ENCODE measurements at places on chromosomes 5 and 9. TPM values are rescaled to one million over a fixed set of nuclear protein-coding genes. Genes with fewer than 3 reads are reported as not detected.

GRCh38 chr5:51185850-51186329 lies 197.4 kb upstream of the ISL1 start:
- DNase-seq, result no peak

GRCh38 chr5:108924457-108924961 lies 176.8 kb downstream of the FER start:
- DNase-seq, result no peak

Gene SEMA4D
- total RNA-seq, result 0.86 TPM

Gene MARCOL
- total RNA-seq, result not detected

DNA sequence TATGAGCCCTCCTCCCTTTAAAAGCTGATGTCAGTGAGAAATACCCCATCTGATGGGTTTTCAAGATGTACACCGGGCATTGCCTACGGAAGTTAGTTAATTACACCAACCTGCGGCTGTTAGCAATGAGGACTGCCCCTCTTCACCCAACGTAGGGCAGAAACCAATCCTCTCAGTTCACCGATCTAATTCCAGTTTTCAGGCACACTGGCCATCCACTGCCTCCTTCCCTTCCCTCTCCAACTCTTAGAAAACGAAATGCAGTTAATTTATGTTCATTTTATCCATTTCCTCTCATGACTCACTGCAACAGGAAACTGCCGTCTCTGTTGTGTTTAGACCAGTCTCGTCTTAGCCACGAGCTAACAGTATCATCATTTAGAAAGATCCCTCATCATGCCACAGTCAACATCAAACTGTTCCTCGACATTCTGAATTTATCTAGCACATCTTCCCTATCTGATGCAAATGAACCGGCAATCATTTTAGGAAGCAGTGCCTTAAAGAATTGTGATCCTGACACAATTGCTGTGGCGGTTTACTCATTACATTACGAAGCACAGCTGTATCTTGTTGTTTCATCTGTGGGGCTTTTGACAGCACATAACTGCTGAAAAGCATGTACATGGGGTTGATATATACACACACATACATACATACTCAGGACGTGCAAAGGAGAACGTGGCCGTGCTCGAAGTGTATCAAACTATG lies 168.6 kb downstream of the EFNA5 start:
- DNase-seq, result no peak

Gene TAS2R1
- total RNA-seq, result not detected

- DNase-seq, result no peak
These were observed 126.5 kb upstream of the PALM2AKAP2 start for GRCh38 chr9:109653470-109653869.

DNA sequence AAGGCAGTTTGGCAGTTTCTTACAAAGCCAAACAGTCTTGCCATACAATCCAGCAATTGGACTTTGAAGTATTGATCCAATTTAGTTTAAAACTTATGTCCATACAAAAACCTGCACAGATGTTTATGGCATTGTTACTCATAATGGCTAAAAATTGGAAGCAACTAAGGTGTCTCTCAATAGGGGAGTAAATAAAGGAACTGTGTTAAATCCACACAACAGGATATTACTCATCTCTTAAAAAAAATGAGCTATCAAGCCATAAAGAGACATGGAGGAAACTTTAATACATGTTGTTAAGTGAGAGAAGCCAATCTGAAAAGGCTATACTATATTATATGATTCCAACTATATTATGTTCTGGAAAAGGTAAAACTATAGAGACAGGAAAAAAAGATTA lies 313.6 kb upstream of the CD180 start:
- DNase-seq, result no peak

DNA sequence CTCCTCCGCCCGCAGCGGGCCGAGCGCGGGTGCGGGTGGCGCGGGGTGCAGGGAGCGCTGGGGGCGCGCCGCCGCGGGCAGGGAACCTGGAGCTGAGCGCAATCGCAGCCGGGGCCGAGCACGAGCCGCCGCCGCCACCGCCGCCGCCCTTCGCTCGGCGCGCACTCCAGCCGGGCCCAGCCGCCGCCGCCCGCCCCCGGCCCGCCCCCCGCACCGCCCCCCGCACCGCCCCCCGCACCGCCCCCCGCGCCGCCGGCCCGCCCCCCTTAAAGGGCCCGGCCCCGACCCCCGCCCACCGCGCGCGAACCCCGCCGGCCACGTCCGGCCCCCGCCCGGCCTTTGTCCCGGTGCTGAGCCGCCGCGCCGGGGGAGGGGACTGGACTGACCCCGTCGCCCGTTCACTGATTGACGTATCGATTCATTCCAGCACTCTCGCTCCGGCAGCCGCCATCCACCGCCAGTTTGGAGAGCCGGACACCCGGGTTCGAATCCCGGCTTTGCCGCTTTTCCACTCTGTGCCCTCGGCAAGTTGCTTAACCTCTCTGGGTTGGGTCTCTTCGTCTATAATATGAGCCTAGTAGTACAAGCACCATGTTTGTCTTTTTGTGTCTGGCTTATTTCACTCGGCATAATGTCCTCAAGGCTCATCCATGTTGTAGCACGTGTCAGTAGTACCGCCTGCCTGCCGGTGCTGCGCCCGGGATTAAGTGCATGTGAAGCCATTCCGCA lies at the start of gene SH3PXD2B:
TSS of gene SH3PXD2B (minus strand) at position 168 of the 729 bp plus-strand sequence. CDS start 173 bp downstream, outside the sequence.
- peak; percentile 88 for DNase-seq

DNA sequence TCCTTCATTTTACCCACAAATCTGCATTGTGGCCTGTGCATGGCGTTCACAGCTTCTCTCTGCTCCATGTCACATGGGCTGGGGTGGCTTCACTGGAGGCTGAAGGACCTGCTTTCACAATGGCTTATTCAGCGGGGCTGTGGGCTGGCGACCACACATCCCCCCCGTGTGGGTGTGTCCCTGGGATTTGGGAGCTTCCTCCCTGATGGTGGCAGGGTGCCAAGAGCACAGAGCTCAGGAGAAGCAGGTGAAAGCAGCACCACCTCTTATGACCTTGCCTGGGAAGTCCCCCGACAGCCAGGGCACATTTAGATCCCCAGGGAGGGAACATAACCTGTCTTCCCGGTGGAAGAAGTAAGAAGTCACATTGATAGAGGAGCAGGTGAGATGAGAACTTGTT lies 5.0 kb upstream of the MED10 start:
- DNase-seq, result no peak

Gene PCDHGA11
- not detected for total RNA-seq

Gene PRKAA1
- 128 TPM for total RNA-seq

DNA sequence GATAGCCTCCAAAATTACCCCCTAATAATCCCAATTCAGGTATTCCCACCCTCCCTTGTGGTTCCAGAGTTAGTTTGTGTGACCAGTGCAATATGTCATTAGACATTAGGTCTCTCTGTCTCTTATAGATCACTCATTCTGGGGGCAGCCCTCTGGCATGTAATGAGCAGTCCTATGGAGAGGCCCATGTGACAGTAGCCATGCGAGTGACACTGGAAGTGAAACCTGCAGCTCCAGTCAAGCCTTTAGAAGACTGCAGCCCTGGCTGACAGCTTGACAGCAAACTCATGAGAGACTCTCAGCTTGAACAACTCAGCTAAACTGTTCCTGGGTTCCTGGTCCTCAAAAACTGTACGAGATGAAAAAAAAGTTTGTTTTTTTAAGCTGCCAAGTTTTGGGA lies 54.0 kb upstream of the HSPB3 start:
- no peak for DNase-seq

- DNase-seq, result no peak
These were observed 548.4 kb downstream of the LRRC70 start for GRCh38 chr5:63127054-63127453.

GRCh38 chr5:172106511-172107356 lies 81.3 kb downstream of the STK10 start:
- peak; percentile 50 for DNase-seq

DNA sequence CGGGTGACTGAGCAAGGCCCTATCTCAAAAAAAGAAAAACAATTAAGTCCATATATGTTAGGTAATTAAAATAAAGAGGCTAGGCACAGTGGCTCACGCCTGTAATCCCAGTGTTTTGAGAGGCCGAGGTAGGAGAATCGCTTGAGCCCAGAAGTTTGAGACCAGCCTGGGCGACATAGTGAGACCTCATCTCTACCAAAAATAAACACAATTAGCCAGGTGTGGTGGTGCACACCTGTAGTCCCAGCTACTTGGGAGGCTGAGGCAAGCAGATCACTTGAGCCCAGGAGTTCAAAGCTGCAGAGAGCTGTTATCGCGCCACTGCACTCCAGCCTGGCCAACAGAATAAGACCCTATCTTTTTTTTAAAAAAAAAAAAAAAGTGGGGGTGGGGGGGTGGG lies 12.3 kb downstream of the WHRN start:
- DNase-seq, result no peak

Gene TLE1
- total RNA-seq, result 6.1 TPM

DNA sequence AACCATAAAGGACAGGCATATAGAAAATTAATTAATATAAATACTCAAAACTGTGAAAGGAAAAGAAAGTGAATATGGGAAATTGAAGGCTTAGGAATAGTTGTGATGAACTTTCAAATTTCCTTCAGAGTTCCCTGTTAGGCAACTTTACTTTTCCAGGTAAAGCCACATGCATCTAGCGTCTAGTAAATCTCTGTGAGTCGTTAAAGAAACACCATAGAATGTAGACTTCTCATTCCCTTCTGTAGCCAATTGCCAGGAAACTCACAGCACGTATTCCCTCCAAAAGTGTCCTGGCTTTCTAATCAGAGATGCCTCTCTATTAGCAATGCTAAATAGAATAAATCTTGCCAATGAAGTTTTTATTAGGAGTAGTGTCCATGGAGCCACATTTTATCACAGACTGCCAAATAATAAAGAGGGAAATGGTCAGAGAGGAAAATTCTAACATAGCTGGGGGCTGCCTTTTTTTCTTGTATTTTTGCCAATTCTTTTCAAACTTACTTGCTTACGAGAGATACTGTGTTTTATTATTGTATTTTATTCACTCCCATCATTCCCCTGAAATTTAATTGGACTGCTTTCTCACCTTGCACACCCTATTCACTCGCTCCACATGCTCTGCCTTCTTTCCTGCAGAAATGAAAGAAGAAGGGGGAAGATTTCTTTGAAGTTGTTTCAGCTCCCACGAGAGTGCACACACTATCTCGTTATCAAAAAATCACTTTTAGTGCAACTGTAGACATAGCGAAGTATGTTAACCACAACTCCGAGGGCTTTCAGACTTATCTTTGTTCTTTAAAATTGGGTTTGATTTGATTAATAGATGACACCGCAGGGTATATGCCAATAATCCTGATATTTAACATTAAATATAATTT lies 439.0 kb downstream of the CSNK1G3 start:
- no peak for DNase-seq

GRCh38 chr9:134549336-134549735 lies 92.3 kb upstream of the COL5A1 start:
- no peak for DNase-seq

DNA sequence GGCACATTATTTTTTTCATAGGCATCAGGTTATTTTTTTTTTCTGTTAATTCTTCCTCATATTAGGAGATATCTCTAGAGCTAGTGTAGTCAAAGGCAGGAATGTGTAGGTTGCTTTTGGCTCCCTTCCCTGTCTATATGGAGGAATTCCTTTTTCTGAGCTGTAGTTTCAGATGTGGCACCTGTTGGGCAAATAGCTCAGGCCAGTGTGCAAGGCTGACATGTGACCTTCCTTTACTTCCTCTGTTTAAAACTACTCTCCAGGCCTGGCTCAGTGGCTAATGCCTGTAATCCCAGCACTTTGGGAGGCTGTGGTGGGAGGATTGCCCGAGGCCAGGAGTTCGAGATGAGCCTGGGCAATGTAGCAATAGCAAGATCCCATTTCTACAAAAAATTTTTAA lies 40.5 kb upstream of the KIAA1958 start:
- DNase-seq, result no peak

DNA sequence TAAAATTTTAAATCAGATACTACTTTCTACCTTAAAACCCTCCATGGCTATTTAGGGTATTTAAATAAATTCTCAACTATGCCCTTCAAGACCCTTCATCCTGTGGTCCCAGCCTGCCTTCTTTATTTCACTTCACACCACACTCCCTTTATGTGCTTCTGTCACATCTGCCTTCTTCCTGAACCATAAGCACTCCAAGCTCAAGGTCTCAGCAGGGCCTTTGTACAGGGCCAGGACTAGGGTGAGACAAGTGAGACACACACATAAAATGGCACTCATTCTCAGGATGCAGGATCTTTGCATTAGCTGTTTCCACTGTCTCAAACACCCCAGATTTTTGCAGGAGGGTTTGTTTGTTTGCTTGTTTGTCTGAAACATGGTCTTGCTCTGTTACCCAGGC lies 7.6 kb downstream of the ITK start:
- no peak for DNase-seq

GRCh38 chr9:74974558-74974957 lies 21.8 kb upstream of the C9orf40 start:
- DNase-seq, result no peak

DNA sequence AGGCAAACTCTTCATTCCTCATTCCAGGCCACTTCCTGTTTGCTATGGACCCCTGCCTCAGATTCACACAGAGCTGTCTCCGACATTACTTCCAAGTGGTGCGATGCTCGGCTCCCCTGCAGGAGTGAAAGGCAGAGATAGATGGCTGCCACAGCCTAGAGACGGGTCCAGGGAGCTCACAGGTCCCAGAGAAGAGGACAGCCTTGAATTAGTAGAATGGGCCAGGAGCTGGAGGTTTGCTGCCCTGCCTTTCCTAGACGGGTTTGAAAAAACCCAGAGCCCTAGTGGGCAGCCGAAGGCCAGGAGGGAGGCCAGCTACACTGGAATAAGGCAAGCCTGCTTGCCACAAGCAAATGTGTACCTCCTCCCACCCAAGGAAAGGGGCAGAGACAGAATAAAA lies 1.8 kb downstream of the ANKRD34B start:
- DNase-seq, result no peak

- DNase-seq, result no peak
These were observed 4.3 kb downstream of the SRD5A1 start for GRCh38 chr5:6637590-6637989.

Gene FAT2
- total RNA-seq, result not detected

DNA sequence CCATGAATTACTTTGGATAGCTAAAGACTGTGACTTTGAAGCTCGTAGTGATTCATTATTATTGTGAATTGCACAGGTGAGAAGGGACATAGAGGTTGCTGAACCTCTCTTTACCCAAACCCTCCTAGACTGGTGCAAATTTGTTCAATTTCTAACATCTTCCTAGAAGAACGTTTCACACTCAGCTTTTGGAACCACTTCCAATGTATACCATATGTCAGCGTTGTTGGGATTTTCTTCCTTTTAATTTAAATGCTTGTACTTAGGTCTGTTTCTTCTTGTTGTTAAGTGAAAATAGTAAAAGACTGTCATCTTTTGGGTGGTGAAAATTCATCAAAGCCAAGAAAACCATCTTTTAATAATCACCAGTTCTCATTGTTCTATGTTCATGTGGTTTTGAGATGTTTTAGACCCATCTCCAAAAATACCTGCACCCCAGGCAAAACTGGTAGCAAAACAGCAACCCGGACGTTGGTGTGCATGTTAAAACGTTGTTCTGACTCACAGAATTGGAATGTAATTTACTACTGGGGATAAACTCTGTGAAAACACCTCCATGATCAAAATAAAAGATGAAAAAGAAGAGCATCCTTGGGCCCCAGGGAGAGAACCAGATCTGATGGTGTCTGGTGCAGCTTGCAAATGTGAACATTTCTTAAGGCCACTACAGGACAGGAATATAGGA lies 238.3 kb downstream of the NPR3 start:
- no peak for DNase-seq

Gene CYLC2
- not detected for total RNA-seq

- no peak for DNase-seq
These were observed 344.7 kb upstream of the DAP start for GRCh38 chr5:11105696-11106095.

All from MG63 (cell line).